Cerebellum (tissue), 4 donors: ENCODE measurements at places on chromosomes 3 and 15. TPM values are rescaled to one million over a fixed set of nuclear protein-coding genes. Genes with fewer than 3 reads are reported as not detected.
A peak's percentile ranks its signal among the peaks of the same experiment; 100 is the strongest.

GRCh38 chr3:62445275-62445674, 71.9 kb upstream of the FEZF2 start:
- no peak for DNase-seq

GRCh38 chr3:69647081-69647480, 92.2 kb upstream of the MITF start:
- no peak for DNase-seq

GRCh38 chr3:12799525-12800440, 3.3 kb downstream of the CAND2 start:
- no peak for DNase-seq

GRCh38 chr3:377158-377561, 180.6 kb downstream of the CHL1 start:
- DNase-seq: peak; percentile 23

GRCh38 chr3:16460273-16460672, 53.2 kb downstream of the RFTN1 start:
- no peak for DNase-seq

DNA sequence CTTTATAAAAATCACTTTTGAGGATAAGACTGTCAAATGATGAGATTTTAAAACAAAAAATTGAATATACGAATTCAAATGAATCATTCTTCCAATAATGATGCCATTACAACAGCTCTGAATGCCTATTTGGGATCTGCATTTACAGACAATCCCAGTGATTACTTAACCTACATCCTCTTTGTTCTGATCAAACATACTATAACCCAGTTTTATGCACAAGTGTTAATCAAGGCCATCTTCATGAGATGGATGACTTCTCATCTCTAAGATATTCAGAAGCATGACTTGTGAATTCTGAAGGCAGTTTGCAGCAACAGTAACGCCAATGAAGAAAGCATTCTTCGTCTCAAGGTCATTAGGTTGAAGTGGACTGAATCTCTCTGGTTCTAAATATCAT, 90.3 kb upstream of the MEX3B start:
- no peak for DNase-seq

The SLC22A14 gene
- total RNA-seq: 0.82 TPM
